CD4-positive, alpha-beta T cell treated with Interleukin-17A for 4 hours (primary cell): ENCODE measurements at places on chromosomes 11 and 22.

- DNase-seq = no peak
Observed at GRCh38 chr11:128311742-128312719, 275.3 kb downstream of the ETS1 start.

- DNase-seq = no peak
Observed at GRCh38 chr11:30919389-30920152, 333.4 kb upstream of the MPPED2 start.

- peak; percentile 67 for DNase-seq
Observed at GRCh38 chr11:16820324-16821092, 82.1 kb downstream of the C11orf58 start.

DNA sequence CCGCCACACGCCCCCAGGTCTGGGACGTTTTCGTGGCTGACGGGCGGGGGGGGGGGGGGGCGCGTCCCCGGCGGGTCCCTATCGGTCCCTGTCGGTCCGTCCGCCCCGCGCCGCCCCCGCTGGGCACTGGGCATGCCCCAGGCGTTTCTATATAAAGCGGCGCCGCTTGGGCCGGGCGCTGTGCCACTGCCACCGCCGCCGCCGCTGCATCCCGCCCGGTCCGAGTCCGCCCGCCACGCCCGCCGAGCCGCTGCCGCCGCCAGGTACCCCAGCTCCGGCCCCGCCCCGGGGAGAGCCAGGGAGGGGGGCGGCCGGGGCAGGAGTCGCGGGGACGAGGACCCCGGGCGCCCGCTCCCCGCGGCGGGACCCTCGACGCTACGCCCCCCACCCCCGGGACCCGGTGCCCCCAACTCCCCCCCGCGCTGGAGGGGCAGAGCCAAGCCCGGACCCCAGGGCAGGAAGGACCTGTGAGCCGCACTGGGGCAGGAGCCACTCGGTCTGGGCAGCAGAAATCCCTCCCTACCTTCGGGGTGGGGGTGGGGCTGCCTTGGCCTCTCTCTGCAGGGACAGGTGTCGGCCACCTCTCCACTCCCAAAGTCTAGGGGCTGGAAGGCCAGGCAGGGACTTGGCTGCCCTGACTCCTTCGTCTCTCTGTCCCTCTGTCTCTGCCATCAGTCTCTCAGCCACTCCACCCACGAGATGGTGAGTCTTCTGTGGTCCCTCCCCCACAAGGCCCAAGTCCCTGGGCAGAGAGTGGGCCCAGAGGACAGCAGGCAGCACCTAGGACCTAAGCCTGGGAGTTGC is at the start of gene CARNS1:
Gene CARNS1 (plus strand): TSS at position 178 of the 804 bp plus-strand sequence. CDS start 522 bp downstream, at position 700.
- peak; percentile 53 for DNase-seq

DNA sequence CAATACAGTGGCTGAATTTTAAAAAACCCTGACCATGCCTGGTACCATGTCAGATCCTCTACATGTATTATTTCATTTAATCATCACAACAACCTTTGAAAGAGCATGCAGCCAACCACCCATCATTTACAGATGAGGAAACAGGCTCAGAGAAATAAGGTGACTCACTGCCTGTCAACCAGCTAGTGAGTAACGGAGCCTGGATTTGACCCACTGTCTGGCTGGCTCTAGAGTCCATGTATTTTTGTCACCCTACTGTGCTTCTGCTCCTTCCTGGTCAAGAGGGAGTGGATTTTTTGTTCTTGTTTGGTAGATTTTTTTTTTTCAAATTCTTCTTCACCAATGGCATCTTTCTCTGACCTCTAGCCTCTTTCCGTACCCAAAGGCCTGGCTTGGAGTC is 77.4 kb downstream of the CWC15 start:
- DNase-seq = no peak

GRCh38 chr22:23834793-23835483 is 3.9 kb downstream of the DERL3 start:
- no peak for DNase-seq

GRCh38 chr11:10462746-10463300 is 7.8 kb downstream of the AMPD3 start:
- no peak for DNase-seq

GRCh38 chr22:24181088-24181995 is at the start of gene SUSD2:
Gene SUSD2, plus strand, starts transcription at chr22:24181487. Its CDS starts 33 bp downstream, at chr22:24181520.
- DNase-seq = no peak
